ENCODE measurements at places on chromosomes 11 and 22.

DNA sequence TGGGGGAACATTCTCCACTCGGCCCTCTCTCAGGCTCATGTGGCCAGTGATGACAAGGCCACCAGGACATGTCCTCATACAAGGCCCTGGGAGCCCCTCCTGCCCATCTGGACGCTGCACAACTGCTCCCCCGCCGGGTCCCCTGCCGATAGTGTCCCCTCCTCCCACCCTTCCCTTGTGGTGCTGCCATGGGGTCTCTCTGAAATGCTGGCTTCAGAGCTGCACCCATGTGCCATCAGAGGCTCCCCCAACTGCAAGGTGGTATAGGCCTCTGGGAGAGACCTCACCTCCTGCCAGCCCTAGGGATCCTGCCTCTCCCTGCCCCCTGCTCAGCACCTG, 113.0 kb downstream of the KCNQ1OT1 start:
- no peak for DNase-seq

- DNase-seq, result no peak
Observed at GRCh38 chr22:49116021-49116420, 711.7 kb downstream of the BRD1 start.

GRCh38 chr22:28505416-28506149, 174.1 kb downstream of the TTC28 start:
- DNase-seq, result no peak

DNA sequence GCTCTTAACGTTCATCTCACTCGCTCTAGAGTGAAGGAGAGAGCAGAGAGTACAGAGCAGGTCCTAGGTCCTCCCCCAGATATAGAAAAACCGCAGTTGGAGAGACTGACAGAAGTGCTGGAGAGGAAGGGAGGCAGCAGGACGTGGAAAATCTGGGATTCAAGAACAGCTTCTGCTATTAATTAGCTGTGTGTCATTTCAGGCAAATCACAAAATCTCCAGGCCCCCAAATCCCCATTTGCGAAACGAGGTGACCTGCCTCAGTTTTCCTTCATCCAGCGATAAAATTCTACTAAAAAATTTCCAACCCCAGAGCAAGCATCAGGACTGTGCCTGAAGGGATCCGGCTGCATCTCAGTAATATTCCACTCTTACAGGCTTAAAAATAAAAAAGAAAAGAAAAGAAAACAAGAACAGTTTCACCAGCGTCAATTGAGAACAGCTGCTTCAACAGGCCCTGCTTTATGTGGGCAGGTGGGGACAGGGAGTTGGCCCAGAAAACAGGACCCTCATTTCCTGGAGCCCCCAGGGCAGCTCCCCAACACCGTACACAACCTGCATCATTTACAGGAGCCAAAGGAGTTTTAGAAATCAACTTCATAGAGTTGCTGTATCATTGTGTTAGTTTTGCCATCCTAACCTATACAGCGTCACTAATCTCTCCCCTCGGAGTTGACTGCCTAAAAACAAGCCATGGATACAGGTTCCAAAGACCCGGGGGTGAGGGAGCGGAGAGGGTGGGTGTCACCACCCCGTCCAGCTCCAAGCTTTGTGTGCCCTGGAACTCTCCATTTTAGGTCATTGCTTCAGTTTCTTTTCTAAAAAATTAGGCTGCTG, 2.3 kb upstream of the MALAT1 start:
- DNase-seq, result no peak

DNA sequence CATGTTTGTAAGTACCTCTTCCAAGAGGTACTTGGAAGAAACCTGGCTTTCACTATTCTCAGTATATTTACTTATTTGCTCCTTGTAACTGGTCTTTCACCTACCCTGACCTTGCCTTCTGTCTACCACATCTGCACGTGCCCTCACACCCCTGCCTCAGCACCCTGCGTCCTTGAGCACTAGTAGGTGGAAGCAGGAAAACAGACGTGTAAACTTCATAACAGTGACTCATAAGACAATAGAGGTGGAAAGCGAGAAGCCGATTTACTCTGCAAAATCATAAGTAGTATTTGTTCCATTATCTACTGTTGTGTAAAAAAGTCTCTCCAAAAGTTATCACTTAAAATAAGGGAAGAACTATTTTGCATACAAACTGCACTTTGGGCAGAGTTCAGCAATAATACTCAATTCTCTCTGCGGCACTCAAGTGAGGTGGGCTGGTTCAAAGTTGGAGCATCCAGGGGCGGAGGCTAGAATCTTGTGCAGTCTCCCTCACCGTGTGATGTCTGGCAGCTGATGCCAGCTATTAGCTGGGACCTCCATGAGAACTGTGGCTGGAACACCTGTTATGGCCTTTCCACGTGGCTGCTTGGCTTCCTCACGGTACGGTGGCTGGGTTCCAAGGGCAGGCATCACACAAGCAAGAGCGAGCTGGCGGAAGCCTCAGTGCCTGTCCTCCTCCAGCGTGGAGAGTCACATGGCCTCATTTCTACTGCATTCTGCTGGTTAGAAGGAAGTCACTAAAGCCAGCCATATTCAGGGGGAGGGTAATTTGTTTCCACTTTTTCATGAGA, 30.4 kb downstream of the PACS1 start:
- no peak for DNase-seq

DNA sequence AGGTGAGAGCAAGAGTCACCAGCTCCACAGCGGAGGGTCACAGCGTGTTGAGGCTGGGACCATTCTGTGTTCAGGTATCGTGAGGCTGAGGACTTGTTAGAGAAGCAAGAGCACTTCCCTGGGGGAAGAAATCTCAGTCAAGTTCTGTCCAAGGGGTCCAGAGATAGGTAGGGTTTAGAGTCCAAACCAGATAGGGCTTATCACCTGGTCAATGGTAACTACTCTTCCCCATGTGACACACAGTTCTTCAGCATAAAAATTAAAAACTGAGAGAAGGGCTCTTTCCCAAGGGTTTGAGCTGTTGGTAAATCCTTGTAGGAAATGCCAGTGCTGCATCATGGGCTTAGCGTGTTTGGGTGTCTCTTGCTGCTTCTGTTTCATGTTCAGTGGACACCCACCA, 54.8 kb upstream of the MN1 start:
- DNase-seq, result no peak

DNA sequence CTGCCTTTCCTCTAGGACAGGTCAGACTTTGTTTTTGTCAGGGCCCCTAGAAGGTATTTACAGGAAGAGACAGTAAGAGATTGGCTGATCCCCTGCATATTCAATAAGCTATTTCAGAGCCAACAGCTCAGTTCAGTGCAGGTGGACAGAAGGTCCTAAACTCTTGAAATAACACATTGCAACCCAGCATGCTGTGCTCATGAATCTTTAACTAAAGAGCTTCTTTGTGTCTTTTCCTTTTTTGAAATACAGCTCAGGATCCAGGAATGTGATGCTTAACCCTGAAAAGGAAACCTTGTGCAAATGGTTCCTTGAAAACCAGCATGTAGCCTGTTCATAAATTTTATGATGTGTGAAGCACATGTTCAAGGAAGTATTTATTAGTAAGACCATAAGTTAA, 43.9 kb downstream of the BBOX1 start:
- DNase-seq, result no peak

GRCh38 chr11:76629116-76629852, 41.3 kb downstream of the LRRC32 start:
- no peak for DNase-seq

DNA sequence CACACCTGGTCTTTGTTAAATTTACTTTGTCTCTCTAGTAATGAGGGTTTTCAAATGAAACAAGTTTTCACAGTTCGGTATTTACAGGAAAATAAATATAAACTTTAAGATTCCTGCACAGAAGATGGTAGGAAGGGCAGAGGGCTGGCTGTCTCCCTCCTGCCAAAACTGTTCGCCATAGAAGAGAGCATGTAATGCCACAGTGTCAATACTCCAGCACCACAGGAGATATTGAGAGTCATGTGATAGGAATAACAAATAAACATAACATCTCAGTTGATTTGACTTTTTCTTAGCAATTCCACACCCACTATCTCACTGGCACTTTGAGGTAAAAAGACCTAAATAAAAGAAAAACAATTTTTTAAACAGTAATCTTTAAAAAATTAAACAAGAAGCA, 100.9 kb downstream of the MRTFA start:
- no peak for DNase-seq

DNA sequence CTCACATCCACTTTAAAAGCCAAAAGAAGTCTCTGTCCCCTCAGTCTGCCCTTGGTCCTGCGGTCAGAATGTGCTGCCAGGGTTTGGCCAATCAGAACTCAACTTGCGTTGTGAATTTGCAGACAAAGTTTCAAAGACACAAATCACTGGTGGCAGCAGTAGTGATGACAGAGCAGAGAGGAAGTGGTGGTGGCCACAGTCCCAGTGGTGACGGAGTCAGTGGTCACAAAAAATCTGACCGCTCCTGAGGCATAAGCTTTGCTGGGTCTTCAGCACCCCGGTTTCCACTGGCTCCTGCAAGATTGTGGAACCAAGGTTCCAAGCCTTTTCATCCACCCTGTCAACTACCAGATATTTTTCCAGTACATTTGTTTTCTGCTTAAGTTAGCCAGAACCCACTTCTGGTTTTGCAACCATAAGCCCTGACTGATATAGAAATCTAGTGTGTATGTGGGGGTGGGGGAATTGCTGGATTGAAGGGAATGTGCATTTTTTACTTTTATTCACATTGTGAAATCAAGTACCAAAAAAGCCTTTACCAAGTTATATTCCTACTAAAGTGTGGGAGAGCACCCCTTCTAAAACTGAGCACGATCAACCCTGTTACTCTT, 112.3 kb downstream of the TMPRSS5 start:
- no peak for DNase-seq

GRCh38 chr11:8333376-8333775, 69.7 kb upstream of the LMO1 start:
- no peak for DNase-seq

GRCh38 chr11:30546334-30546733, 39.8 kb downstream of the MPPED2 start:
- DNase-seq, result no peak

- DNase-seq, result no peak
Observed at GRCh38 chr11:73951797-73952196, 971 bp downstream of the DNAJB13 start.

Data from NCI-H748 treated with DMSO at 0.1 percent for 48 hours (cell line).